ENCODE measurements at places on chromosomes 16 and 17. TPM values are rescaled to one million over a fixed set of nuclear protein-coding genes. Genes with fewer than 3 reads are reported as not detected.

Gene LYZL6
- total RNA-seq, result not detected

Gene SSTR5
- total RNA-seq, result 7.7 TPM

Gene SLC13A2
- not detected for total RNA-seq

Gene NT5C3B
- total RNA-seq, result 29.1 TPM

DNA sequence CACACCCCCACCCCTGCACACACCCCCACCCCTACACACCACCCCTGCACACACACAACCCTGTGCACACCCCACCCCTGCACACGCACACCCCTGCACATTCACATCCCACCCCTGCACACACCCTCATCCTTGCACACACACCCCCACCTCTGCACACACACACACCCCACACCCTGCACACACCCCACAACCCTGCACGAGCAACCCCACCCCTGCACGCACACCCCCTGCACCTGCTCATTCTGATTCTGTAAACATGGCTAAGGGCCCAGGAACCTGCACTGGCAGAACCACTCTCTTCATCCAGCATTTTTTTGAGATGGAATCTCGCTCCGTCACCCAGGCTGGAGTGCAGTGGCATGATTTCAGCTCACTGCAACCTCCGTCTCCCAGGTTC is 18.1 kb downstream of the CHMP1A start:
- DNase-seq, result no peak

- DNase-seq, result peak; percentile 72
These were observed 861 bp downstream of the RAB11FIP3 start for GRCh38 chr16:426115-426905.

DNA sequence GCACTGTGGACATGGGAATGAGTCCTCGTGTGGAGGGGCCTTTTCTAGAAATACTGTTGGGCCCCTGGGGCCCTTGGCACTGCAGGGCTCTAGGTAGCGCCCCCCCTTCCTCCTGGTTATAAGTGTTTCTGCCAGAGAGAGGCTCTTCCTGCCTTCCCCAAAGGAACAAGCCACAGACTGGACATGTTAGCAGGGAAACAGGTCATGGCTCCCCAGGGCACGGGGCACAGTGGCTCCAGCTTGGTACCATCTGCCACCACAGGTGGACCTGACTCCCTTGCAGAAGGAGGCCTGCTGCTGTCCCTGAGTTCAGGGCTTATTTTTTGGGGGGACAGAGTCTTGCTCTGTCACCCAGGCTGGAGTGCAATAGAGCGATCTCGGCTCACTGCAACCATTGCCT is 8.8 kb downstream of the PDK2 start:
- no peak for DNase-seq

All from right cardiac atrium (tissue), 5 donors.